Natural killer cell treated with Interleukin-12 subunit alpha and Interleukin-12 subunit beta and Interleukin-15 and Interleukin-18, amount 100 ng/mL, for 72 hours (primary cell): ENCODE measurements at places on chromosomes 4 and X. TPM values are rescaled to one million over a fixed set of nuclear protein-coding genes. Genes with fewer than 3 reads are reported as not detected.

GPM6B gene
- not detected for total RNA-seq

CD38 gene
- total RNA-seq, result 94.7 TPM

PITX2 gene
- total RNA-seq, result not detected

CLCN3 gene
- 21.8 TPM for total RNA-seq

TBC1D8B gene
- total RNA-seq, result 0.56 TPM

DNA sequence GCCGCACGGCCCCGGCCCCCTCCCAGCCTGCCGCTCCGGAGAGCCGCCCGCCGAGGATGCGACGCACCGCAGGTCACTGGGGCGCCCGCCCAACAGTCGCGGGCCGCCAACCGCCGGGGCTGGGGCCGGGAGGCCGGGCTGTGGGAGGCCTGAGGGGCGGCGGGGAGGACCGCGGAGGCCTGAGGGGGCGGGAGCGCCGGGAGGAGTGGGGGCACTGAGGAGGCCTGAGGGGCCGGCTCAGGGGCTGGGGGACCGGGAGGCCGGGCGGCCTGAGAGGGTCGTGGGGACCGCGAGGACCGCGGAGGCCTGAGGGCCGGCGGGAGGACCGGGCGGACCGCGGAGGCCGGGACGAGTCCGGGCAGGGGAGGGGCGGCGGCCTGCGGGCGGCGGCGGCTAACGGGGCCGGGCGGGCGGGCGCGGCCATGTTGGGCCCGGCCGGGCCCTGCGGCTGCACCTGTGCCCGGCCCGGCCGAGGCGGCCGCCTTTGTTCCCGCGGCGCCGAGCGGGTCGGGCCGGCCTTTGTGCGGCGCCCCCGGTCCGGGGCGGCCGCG lies 353 bp downstream of the NSD2 start:
- no peak for DNase-seq

DNA sequence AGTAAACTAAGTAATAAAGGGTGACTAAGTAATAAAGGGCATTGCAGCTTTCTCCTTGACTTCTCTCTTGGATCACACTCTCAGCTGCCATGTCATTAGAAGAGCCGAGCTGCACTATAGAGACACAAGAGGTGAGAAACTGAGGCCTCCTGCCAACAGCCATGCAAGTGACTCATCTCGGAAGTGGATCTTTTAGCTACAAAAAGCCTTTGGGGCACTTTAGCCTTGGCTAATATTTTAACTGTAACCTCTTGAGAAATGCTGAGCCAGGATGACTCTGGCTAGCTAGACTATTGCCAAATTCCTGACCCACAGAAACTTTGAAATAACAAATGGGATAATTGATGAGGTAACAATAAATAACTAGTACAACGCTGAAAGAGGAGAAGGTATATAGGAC lies 1.5 kb upstream of the NEIL3 start:
- DNase-seq, result no peak

- DNase-seq, result no peak
Measured at GRCh38 chr4:112118742-112119352, 26.4 kb upstream of the FAM241A start.

DNA sequence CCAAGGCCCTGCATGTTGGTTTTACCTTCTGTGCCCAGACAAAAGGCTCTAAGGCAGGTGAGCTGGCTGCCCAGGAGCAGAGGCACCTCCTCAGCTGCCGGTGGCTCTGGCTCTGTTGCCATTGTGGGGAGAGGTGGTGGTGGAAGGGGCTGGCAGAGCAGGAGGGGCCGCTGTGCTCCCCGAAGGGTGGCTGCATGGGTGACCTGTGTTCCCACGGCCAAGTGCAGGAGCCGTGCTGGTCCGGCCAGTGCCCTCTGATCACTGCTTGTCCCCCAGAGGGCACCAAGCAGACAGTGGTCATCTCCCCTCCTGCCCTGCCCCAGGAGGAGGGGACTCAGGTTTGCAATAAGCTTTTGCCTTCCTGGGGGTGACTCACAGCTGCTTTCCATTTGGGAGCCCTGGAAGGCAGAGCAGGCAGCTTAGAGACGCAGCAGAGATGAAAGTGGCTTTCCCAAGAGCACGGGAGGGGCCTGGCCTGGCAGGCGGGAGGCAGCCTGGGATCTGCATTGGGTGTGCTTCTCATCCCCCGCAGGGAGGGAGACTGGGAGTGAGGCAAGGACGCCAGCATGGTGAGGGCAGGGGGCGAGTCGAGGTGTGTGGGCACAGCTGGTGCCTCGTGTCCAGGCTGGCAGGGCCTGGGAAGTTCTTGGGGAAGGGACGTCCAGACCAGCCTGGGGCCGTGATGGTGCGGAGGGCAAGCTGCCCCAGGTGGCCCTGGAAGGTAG lies 28.7 kb downstream of the DOK7 start:
- DNase-seq, result no peak

DNA sequence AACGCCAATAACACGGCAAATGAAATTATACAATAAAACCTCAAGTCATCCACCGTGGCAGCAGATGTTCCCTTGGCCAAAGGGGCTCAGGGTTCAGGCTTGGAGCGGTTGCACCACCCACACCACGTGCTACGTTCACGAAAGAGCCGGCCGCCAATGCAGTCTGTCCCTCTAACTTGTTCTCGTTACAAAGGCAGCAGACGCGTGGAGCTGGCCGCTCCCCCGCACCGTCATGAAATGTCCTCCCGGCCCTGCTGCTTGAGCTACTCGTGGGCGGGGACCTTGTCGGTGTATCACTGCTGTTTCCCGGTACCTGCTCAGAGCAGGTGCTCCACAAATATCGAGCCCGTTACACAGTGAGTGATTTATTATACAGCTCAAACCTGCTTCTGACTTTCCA lies 36.4 kb upstream of the MAN2B2 start:
- DNase-seq, result peak; percentile 58

GRCh38 chrX:111876646-111877045 lies 665 bp downstream of the TRPC5OS start:
- DNase-seq, result no peak
